ENCODE measurements at places on chromosomes 13 and 19.

- no peak for DNase-seq
These were observed 255.4 kb downstream of the COG6 start for GRCh38 chr13:39910833-39911232.

DNA sequence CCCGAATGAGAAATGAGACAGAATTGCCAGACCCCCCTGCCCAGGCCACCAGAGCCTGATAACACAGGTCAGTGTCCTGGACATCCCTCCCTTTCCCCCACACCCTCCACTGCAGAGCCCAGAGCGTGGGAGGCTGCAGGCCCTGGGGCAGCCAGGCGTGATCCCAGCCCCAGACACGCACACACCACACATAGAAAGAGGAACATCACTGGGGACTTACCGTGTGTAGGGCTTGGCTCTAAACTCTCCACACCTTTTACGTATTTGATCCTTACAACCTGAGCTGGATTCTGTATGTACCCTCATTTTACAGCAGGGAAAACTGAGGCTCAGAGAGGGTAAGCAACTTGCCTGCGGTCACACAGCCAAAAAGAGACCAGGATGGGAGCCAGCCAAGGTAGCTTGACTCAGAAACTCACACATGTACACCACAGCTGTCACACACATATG is 334 bp upstream of the ANGPTL6 start:
- no peak for DNase-seq

GRCh38 chr13:47036294-47037008 is 139.6 kb upstream of the HTR2A start:
- DNase-seq = no peak

DNA sequence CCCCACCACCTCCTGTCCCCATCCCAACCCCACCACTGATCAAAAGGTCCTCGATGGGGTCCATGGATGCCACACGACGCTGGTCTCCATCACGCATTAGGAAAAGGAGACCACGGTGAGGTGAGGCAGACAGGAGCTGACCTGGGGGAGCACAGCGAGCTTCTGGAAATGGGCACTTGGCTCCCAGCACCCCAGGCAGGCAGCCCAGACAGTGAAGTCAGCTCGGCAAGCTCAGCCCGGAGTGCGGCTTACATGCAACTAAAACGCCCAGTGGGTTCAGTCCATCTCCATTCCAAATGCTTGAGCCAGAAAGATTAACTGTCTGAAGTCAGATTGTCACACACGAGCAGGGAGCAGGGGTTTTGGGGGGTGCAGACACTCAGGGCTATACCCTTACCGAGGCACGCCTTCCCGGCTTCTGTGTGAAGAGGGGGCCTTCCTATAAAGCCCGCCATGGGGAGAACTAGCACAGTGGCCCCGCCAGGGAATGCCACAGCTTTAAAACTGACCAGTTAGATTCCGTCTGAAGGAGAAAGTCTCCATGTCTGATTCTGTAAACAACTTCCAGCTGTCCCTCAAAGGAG is 79.4 kb downstream of the SPACA7 start:
- no peak for DNase-seq

DNA sequence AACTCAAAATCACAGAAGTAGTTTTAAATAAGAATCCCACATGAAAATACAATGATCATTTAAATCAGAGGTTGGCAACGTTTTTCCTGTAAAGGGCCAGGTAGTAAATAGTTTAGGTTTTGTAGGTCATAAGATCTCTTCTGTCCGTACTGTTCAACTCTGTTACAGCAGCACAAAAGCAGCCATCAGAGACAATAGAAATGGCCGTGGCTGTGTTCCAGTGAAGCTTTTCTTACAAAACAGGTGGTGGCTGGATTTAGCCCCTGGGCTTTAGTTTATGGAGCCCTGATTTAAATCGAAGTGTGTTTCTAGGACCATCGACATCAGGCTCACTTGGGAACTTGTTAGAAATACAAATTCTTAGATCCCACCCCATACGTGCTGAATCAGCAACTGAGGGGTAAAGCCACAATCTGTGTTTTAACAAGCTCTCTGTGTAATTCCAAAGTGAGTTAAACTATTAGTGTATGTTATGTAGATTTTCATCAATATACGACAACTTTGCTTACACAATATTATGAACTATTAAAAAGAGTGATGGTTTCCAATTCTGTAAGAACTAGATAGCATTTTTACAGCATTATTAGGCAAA is 54.8 kb upstream of the MIR17HG start:
- no peak for DNase-seq

DNA sequence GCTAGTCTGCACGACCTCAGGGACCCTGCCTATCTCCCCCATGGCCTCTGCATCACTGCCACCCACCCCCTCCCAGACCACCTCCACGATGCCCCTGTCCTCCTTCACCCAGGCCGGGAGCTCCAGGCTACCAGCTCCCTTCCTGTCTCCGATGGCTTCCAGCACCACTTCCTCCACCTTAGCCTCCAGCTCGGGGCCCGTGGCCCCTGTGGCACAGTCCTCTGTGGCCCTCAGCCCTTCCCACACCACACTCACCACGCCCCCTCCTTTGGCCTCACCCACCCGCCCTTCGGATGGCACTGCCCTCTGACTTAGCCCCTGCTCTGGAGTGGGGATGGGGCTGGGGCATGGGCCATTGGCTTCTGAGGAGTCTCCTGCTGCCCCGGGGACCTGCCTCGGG is 7.2 kb downstream of the PALM3 start:
- no peak for DNase-seq

- DNase-seq = no peak
These were observed 607.1 kb downstream of the DCT start for GRCh38 chr13:93872376-93872775.

- no peak for DNase-seq
These were observed 60.8 kb downstream of the F2RL3 start for GRCh38 chr19:16949496-16950023.

GRCh38 chr19:5287066-5287465 is 53.5 kb downstream of the PTPRS start:
- no peak for DNase-seq

GRCh38 chr13:98429531-98429930 is 147.4 kb downstream of the STK24 start:
- DNase-seq = no peak

DNA sequence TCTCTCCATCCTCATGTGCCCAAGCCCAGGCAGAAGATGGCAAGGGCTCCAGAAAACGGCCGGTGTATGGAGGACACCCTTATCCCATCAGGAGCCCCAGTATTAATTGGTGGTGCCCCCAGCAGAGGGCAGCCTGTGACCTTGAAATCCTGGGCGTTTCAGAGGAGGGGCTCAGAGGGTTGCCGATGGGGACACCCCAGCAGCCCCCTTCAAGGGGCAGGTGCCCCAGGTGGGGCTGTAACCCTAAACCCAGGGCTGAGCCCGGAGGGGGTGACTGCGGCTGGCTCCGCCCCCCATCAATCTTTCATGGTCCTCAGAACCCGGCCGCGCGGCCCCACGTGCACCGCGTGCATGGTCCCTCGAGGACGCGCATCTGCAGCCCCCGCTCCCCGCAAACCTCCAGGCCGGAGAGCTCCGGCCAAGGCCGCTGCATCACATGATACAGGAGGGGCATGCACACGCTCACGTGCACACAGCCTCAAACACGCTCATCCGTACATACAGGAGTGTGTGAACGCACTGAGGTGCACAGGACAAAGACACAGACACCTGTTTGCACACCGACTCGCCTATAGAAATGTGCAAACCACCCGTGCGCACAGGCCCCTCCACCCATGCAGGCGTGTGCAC is 949 bp downstream of the RAB3A start:
- no peak for DNase-seq

GRCh38 chr13:57865600-57866294 is 234.2 kb downstream of the PCDH17 start:
- DNase-seq = no peak

DNA sequence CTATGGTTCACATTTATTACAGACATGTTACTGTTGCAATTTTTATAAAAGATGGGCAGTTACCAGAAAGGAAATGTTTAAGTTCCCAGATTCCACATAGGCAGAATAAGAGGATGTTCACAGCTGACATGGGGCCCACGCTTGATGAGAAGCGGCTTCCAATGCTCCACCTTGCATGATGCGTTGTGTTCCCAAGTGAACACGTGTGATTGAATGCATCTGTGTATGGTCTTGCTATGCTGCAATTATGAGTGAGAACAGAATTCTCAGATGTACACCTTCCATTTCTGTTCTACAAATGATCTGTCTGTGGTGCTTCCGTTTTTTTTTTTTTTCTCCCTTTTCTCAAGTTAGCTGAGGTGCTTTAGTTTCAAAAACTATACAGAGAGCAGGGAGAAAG is 15.5 kb downstream of the UPF3A start:
- no peak for DNase-seq

GRCh38 chr13:40094056-40094455 is 438.6 kb downstream of the COG6 start:
- no peak for DNase-seq

- no peak for DNase-seq
These were observed 385.8 kb downstream of the ITGBL1 start for GRCh38 chr13:101838323-101838722.

- DNase-seq = no peak
These were observed 6.7 kb downstream of the ZBTB32 start for GRCh38 chr19:35710784-35711723.

DNA sequence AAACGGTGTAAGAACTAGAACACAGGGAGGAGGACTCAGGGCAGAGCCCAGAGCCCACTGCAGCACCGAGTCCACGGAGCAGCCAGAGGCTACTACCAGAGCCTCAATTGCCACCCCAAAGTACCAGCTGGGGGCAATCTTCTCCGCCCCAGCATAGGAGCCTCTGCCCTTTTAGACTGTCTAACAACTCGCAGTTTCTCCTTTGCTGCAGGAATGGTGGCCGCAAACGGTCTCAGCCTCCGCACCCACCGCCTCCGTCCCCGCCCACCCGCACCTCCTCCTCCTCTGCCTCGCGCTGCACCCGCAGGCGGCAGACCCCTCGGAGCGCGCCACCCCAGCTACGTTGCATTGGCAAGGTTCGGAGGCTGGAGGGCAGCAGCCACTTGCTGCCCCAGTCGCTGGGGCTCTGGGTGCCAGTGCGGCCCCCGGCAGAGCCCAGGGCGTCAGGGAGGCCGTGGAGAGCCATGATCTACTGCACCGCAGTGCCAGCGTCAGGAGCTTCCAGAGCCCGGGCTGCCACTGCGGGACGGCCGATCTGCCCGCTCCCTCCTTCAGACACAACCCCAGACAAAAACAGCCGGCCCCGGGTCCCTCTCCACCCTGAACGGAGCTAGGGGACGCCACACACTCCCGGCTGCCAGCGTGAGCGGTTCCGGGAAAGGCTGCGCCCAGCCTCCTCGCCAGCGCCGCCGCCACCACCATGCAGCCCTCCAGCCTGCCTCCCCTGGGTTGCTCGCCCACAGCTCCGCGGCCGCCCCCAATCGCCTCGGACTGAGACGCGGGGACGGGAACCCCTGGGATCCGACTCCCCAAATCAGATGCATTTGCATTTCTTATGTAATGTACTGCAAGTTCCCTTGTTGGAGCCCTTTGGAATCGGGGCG is 1.8 kb downstream of the FGF14 start:
- DNase-seq = peak; percentile 76

GRCh38 chr13:35697186-35697730 is 220.8 kb upstream of the MAB21L1 start:
- DNase-seq = no peak

DNA sequence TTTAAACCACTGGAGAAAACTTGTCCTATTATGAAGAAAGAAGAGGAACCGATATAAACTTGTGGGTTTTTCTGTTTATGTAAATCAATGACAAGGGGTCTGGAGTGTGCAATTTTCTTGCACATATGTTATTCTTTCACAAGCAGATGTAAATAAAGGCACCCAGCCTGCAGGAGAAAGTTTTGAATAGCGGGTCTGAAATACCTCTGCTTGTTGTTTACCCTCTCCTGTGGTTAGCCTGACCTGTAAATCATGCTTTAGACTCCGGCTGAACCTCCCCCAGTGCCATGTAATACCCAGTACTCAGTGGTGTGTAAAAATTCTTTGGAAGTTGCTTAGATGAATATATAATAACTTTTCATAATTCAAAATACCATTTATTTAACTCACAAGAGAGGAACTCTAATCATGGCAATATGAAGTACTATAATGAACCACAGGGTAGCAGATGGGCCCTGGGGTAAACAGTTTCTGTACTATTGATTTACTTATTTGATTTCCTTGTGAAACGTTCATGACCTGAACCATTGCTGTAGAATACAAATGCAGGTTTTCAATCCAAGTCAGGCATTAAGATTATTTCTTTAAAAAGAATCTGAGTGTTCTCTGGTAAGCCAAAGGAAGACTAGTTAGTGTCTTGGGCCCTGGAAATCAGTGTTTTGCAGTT is 245.1 kb downstream of the LMO7 start:
- no peak for DNase-seq

GRCh38 chr19:13726323-13726722 is 38.0 kb upstream of the MRI1 start:
- DNase-seq = no peak

DNA sequence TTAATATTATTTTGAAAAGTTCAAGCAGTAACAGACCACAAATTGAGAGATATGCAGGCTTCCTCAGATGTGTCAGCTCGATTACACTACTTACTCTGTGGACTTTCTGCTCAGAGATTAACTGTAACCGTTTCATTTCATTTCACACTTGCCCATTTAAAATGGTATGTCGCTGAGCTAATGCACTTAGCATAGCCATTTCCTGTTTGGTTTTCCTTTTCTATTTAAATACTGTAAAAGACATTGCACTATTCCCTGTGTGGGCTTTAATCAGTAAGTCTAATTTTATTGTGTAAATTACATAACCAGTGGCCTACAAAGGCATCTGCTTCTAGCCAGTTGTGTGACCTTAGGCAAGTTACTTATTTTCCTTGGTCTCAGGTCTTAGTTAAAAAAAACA is 237.6 kb downstream of the LACC1 start:
- DNase-seq = no peak

GRCh38 chr19:11090264-11090996 is 1.2 kb downstream of the LDLR start:
- DNase-seq = peak; percentile 91

GRCh38 chr13:84744203-84744602 is 861.9 kb upstream of the SLITRK1 start:
- no peak for DNase-seq

GRCh38 chr13:44231786-44232516 is 141.7 kb upstream of the SERP2 start:
- DNase-seq = no peak

GRCh38 chr19:57512845-57513244 is 13.1 kb downstream of the ZNF773 start:
- DNase-seq = no peak

DNA sequence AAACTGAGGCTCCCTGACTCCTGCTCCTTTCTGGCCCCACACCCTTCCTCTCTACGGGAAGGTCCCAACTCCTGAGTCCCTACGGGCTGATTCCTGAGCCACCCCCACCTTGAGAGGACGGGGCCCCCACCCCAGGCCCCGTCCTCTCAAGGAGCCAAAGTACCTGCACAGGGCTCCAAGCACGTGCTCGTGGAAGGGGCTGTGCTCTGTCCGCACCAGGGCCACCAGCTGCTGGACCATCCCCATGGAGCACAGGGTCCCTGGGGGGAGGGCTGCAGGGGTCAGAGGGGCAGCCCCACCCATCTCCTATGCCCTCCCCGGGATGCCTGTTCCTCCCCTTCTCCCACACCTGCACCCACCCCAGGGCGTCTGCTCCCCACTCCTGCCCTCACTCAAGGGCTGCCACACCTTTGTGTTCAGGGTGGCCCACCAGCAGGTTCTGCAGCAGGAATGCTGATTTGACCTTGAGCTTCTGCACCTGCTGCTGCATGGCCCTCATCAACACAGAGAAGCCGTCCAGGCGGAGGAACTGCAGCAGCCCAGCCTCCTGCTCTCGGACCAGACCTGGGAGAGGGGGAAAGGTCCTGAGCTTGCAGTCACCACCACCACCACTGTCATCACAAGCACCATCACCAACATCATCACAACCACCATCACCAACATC is 7.0 kb upstream of the PPP6R1 start:
- DNase-seq = no peak

GRCh38 chr13:111893071-111893606 is 173.8 kb upstream of the SOX1 start:
- peak; percentile 61 for DNase-seq
